ENCODE measurements at places on chromosomes 1 and 21. TPM values are rescaled to one million over a fixed set of nuclear protein-coding genes. Genes with fewer than 3 reads are reported as not detected.

The PDZK1 gene
- total RNA-seq: not detected

The RUNX3 gene
- 424 TPM for total RNA-seq

The GNAT2 gene
- not detected for total RNA-seq

The PEX14 gene
- 14.2 TPM for total RNA-seq

The TADA1 gene
- total RNA-seq: 18.5 TPM

The G0S2 gene
- total RNA-seq: 1.5 TPM

The HES2 gene
- not detected for total RNA-seq

The FYB2 gene
- total RNA-seq: not detected

The CDA gene
- total RNA-seq: not detected

The IRF6 gene
- 3.4 TPM for total RNA-seq

Data from CD8-positive, alpha-beta T cell (primary cell).